ENCODE measurements at places on chromosomes 5 and 9.

DNA sequence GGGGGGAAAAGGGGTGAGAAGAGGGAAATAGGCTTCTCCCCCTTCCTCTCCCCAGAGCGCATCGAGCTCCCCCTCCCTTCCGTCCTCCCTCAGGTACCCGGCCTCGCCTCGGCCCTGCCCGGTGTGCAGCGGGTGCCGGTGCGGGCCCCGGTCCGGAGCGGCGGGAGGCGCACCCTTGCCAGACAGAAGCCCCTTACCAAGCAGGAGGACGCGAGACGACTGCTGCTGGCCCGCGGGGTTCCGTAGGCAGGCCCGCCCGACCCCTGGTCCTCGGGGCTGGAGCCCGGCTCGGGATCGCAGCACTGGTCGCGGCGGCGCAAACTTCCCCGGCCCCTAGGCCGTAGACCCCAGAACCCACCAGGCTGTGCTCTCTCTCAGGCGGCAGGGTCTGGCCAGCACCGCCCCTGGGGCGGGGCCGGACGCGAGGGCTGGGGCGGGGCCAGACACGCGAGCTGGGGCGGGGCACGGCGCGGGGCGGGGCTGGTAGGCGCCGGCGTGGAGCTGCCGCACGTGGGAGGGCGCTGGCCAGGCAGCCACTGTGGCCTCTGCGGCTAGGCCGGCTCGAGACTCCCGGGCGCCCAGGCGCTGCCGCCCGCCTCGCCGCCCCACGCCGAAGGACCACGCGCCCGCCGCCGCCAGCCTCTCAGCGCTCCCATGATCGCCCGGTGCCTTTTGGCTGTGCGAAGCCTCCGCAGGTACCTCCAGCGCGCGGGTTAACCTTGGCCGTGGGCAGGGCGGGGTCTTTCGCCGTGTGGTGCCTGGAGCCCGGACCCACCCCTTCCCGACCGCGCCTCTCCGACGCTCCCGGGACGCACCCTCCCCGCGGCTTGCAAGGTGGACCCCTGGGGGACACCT, at the start of the genes NLN and SGTB:
Gene NLN, plus strand, starts transcription at position 486 of the 855 bp plus-strand sequence. Its CDS starts 169 bp downstream, at position 655.
Gene SGTB, minus strand, starts transcription at position 390 of the 855 bp plus-strand sequence. CDS start 1,302 bp downstream, outside the sequence.
- peak; percentile 81 for DNase-seq

DNA sequence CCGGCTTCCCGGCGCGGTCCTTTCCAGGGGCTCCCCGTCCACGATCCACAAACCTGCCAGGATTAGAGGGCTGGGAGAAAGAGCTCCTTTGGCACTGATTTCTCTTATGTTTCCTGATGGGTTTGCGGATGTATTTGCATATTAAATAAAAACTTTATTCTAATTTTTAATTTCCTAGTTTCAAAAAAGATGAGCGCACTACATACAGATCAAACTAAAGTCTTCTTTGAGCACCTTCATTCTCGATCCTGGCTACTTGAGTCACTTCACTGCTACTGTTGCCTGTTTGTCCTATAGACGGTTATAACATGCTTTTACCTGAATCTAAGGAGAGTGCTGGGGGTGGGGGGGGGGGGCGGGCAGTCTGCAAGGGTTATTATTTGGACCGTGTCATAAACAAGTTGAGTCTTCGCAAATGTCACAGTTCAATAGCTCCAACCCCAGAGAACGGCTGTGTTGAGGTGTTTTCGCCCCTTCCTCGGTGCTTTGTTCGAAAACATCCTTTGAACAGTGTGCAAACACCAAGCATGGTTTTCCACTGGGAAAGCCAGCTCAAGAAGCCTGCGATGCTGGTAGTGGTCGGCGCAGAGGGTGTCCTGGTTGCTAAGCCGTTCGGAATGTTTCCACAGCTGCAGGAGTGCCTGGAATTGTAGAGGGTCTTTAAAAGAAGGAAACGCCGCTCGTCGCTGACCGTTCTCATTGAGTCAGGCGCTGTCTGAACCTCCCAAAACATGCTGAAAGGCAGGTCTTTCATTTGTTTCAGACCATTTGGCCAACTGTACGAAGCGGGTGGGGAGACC, 1.1 kb upstream of the STK10 start:
- DNase-seq, result no peak

- no peak for DNase-seq
Measured at GRCh38 chr5:39829441-39829840, 404.7 kb upstream of the DAB2 start.

GRCh38 chr9:137065336-137065967, 4.9 kb downstream of the SAPCD2 start:
- DNase-seq, result no peak

- DNase-seq, result no peak
Measured at GRCh38 chr5:87170799-87171198, 96.9 kb upstream of the RASA1 start.

- no peak for DNase-seq
Measured at GRCh38 chr5:15452030-15452429, 48.0 kb upstream of the FBXL7 start.

DNA sequence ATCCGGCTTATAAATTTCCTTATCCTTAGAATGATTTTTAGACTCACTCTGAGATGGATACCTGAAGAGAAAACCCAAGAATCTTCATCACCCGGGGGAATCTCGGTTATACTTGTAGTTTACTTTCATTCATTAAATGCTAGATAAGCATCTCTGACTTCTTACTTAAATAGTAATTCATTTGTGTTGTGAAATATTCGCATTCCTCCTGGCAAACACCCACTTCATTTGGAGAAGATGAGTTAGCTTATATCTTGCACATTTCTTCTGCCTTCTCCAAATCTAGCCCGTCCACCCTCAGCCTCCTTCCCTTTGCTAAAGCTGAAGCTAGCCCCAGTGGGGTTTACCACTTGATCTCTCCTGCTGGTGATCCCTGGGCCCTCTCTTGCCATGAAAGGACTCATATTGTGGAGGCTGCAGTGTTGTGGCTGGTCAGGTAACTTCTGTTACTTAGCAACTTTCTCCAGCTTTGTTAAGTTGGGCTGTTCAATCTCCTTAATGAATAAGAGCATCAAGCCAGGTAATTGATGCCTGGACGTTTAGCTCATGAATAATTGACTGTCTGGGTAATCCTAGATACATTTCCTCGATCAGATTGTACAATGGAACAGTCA, 11.3 kb upstream of the POU4F3 start:
- no peak for DNase-seq

DNA sequence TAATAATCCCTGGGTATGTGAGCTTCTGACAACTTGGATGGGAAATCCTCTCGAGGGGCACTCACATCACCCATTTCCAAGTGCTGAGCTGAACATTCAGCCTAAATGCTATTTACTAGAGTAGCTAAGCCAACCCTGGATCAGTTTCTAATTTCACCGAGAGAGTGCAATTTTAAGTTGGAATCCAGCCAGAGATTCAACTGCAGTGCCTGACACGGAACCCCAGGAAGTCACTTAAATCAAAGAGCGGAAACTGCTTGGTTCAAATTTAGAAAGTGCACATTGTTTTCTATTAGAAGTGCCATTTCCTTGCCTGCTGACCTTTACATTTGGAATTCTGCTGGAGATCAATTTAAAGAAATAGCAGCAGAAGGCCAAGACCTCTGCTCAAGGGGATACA, 8.8 kb downstream of the SPRY4 start:
- no peak for DNase-seq

DNA sequence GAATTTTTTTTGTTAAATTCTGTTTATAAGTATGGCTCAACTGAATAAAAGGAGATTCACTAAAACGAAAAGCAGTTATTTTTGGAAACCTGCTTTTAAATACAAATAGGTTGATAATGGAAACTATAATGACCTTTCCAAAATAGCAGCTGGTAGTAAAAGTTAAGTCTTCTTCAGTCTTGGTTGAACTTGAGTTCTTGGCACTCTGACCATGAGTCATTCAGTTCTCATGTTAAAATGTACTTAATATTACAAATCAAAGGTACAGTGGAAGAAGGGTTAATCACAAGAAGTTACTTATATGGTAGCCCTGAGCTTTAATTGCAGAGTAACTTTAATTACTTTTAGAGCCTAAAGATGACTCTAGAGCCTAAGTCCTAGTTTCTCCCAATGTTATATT, 62.1 kb downstream of the KLF9 start:
- no peak for DNase-seq

DNA sequence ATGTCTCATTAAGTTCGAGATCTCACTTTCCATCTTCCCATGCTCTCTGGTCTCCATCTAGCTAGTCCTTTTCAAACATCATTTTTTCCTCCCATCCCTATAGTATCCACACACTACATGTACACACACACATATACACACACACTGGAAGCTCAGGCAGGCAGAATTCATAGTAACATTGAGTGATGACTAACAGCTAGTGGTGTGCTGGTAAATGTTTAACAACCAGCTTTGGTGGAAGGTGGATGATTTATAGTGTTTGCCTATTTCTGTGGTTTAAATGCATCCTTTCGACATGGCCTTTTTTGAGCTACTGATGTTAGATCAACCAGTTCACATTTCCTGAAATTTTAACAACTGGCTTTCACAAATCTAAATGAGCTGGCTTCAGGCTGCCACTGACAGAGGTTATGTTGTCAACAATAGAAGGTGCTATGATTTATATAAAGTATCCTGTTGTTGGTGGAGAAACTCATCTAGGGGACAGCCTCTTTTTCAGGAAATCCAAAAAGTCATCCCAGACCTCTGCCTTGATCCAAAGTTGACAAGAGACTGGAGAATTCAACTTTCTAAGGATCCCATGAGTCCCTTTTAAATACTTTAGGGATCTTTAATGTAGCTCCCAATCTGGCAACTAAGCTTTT, 117.8 kb downstream of the CCDC192 start:
- no peak for DNase-seq

- no peak for DNase-seq
Measured at GRCh38 chr5:65184780-65185179, 296.9 kb downstream of the ADAMTS6 start.

DNA sequence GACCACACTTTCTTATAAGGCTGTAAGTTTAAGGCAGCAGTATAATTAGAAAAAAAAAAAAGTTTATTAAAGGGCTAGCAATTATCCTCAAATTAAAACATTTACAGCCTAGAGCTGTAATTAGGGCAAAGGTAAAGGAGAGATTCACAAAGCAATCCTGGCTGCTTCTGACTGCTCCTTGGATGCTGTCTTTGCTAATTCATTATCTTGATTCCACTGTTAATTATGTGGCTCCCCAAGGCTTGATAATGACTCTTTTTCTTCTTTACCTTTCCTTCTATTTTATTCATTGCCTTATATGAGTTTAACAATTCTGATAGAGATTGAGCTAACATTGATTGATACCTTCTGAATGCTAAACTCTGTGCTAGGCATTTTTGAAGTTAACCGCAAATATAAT, 476.5 kb downstream of the DTWD2 start:
- no peak for DNase-seq

GRCh38 chr9:118563677-118564076, 805.6 kb downstream of the BRINP1 start:
- DNase-seq, result no peak

DNA sequence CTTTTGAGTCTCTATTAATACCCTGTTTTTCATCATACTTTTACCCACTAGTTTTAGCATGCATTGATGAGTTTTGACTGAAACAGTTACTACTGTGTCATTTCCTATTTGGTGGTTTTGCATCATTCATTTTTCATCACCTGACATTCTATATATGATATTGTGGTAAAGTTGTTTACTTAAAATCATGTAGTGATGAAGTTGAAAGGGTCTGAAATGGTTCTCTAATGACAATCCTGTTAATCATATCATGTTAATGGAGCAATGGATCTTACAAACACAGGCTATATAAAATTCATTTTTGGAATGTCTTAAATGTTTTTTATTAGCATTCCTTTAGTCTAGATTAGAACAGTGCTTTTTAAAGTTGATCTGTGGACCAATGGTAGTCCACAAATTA, 84.1 kb downstream of the ERBIN start:
- no peak for DNase-seq

GRCh38 chr9:106726070-106726815, 136.7 kb upstream of the ZNF462 start:
- no peak for DNase-seq

GRCh38 chr5:169299663-169300467, 1.1 kb downstream of the SLIT3 start:
- no peak for DNase-seq

DNA sequence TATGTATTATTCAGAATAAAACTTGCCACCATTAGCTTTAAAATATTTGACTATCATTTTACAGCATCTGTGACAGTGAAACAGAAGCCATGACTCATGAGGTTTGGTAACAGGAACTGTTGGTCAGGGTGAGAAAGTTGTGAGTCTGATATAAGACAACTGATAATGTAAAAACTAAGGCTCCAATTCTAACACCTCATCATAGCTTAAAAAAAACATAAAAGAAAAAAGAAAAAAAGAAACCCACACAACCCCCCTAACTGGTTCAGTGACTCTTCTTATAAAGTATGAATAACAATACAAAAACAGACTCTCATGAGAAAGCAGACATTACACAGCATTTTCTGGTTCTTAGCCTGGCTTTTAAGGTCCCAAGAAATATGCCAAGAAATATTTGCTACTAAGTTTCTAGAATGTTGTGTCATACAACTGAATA, 85.8 kb downstream of the MRPS27 start:
- DNase-seq, result no peak

DNA sequence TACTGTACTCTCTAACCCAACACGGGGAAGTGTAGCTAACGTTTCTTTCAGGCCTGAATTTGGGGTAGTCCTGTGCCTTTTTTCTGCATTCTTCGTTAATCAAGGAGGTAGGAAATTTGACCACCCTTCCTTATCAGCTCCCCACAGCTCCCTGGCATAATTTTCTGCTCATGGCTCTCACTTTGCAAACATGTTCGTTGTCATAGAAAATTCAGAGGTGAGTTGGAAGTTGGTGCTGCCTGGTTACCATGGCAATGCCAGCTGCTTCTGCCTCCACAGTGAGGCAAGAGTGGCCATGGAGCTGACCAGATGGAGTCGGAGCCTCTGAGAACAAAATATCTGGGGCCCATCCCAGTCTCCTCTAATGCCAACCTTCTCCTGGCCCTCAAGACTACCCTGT, 116.6 kb upstream of the BOD1 start:
- no peak for DNase-seq

DNA sequence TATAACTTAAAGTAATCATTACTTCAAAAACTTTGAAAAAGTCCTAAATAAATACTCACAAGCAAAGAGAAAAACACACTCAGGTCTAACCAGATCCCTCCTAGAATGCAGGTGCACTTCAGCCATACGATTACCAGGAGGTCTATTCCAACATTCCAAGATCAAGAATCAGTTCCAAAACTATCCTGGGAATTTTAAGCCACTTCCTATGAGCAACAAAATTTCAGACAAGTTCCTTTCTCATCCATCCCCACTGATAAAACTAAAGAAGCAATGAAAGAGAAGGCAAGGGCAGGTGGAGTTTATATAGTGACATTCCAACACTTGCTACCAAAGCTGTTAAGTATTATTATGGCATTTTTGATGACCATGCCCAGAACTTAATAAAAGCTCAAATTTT, 29.6 kb downstream of the MLLT3 start:
- no peak for DNase-seq

GRCh38 chr5:62465985-62466925, 53.7 kb downstream of the IPO11 start:
- DNase-seq, result no peak

DNA sequence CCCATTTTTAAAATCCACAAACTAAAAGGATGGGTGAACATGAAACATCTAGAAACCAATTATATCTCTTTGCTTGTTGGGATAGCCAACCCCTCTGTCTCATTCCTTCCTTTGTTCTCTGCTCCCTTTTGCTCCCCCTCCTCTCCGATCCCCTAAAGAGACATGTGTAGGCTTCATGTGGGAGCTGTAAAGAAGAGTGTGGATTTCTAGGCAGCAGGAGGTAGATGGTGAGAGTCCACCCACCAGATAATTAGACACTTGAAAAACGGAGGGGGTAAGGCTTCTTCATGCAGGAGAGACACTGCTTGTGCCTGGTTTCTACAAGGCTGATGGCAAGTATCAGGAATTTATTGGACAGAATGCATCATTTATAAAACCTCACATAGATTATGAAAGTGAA, 27.3 kb upstream of the CFAP157 start:
- DNase-seq, result no peak

GRCh38 chr5:169991115-169991869, 11.0 kb upstream of the INSYN2B start:
- no peak for DNase-seq
